Activated CD4-positive, alpha-beta memory T cell treated with anti-CD3 and anti-CD28 coated beads, Interleukin-2, amount 10 ng/mL, durations not matched to agents 7 days and 5 days (primary cell): ENCODE measurements at places on chromosomes 13 and 19.
A peak's percentile ranks its signal among the peaks of the same experiment; 100 is the strongest.

DNA sequence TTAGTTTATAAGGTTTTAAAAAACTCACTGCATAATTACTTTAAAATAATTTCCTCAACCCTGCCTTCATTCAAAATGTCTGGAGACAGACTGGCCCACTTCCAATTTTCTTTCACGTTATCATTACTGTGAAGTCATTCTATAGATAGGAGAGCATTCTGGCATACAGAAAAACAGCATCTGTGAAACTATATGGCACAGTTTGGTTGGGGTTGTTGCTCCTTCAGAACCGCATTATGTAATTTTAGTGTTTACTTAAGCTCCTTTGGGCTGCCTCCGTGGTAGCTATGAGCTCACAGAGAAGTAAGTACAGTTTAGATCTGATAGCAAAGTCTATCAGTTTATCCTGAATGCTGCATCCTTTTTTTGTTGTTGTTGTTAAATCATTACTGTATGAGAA, 104.3 kb downstream of the KCNRG start:
- no peak for DNase-seq

DNA sequence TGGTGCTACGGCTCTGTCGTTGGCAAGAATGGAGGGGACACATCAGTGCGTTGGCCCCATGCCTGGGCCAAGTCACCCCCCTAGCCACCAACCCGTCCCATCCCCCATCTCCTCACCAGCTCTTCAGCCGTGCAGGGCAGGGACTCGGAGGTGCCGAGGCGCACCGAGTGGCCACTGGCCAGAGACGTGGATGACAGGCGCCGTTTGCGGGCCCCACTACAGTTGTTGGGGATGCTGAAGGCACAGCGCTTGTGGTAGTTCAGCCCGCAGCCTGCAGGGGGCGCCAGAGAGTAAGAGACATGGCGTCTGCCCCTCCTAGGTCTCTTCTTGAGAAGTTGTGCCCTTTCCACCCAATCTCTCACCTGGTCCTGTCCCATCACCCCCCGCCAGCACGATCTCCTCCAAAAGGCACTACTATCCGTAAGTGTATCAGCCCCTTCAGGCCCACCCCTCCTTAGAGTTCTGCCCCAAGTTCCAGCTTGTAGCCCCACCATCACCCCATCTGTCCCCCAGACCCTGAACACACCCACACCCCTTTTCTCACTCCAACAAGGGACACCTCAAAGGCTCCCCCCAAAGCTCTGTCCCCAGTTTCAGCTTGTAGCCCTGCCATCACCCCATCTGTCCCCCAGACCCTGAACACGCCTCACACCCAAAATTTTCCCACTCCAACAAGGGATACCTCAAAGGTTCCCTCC, 12.4 kb downstream of the PRKD2 start:
- peak; percentile 87 for DNase-seq

DNA sequence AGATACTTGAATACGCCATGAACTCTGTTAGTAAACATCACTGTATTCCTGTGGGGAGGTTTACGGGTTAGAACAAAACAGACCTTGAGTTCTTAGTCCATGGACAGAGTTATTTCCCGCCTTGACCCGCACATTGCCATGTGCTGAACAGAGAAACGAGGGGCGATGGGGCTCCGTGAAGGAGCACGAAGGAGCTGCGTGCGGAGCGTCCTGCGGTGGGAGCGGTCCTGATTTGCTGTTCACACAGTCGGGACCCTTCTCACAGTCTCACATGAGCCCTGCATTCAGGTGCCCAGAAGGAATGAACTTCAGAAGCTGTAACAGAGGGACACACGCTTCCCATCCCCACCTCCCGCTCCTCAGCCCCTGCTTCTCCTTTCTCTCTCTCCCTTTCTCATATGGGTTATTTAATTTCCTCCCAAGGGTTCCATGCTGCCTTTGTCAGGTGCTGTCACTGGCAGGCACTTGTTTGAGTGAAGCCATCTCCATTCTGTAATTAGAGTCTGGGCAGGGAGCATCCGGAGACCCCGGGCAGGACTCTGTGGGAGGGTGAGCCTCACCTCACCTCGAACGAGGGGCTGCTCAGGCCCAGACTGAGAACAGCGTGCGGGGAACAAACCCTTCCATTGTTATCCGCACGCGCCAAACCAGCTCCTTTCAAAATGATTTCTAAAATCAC, 76.9 kb downstream of the TEX29 start:
- no peak for DNase-seq

GRCh38 chr13:110627761-110628476, 12.6 kb downstream of the NAXD start:
- no peak for DNase-seq

DNA sequence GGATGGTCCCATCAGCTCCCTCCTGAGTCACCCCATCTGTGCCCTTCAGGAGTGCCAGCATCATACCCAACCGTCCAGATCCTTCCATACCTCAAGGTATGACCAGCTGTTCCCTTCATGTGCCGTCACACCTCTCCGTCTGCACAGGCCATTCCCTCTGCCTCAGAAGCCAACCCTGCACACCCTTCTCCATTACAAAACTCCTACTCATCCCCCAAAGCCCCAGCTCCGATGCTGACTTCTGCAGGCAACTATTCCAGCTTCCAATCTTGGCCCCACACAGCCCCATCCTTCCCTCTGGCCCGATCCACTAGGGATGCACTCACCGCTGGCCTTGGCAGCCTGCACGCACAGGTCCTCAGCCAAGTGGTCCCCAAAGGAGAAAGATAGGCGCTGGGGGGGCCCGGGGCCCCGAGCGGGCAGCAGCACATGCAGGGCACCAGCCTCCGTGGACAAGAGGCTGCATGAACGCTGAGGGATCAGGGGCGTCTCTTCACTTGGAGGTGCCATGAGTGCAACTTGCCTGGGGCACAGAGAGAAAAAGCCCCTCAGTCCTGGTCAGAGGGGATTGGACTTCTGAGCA, 3.8 kb downstream of the JAK3 start:
- no peak for DNase-seq

GRCh38 chr13:98927951-98928927, 49.6 kb downstream of the DOCK9 start:
- no peak for DNase-seq

GRCh38 chr19:39913682-39914333, 20.6 kb downstream of the FCGBP start:
- DNase-seq: no peak
